CD14-positive monocyte (primary cell): ENCODE measurements at places on chromosomes 6 and 20.

GRCh38 chr20:44400970-44401769 lies 45.7 kb downstream of the HNF4A start:
- DNase-seq, result no peak

DNA sequence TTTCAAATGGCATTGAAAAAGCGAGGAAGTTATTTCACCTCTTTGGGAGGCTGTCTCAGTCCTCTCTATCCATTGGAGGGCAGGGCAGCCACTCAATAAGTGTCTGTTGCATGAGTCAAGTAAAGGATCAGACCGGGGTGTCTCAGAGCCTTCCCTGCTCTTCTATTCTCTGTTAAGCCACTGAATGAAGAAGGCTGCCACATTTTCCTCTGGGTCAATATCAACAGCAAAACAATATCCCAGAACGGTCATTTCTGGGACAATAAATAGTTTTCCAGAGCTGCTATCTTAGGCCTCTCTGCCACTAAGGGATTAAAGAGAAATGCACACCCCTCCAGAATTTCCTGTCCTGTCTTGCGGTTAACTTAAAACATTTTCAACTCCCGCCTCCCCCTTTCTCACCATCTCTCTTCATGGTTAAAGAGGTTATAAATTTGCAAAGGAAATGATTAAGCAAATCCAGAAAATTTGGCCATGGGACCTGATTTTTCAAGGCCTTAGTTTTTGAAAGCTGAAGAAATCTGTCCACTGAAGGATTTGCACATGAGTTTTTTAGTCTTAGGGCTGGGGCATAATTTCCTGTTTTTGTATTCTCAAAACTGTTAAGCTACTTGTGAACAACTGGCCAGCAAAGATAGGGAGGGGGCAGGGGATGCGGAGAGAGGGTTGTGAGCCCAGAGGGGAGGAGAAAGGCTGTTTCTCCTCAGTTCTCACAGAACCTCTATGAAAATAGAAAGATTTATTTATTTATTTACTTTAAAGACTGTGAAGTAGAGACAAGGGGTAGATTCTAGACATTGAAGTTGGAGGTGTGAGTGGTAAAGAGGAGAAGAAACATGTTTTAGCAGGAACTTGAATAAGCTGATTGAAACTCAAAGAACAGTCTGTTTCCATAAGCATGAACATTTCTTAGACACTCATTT lies 135.7 kb downstream of the BCAS1 start:
- DNase-seq, result peak; percentile 83

GRCh38 chr6:151186804-151187330 lies 52.9 kb upstream of the AKAP12 start:
- no peak for DNase-seq

DNA sequence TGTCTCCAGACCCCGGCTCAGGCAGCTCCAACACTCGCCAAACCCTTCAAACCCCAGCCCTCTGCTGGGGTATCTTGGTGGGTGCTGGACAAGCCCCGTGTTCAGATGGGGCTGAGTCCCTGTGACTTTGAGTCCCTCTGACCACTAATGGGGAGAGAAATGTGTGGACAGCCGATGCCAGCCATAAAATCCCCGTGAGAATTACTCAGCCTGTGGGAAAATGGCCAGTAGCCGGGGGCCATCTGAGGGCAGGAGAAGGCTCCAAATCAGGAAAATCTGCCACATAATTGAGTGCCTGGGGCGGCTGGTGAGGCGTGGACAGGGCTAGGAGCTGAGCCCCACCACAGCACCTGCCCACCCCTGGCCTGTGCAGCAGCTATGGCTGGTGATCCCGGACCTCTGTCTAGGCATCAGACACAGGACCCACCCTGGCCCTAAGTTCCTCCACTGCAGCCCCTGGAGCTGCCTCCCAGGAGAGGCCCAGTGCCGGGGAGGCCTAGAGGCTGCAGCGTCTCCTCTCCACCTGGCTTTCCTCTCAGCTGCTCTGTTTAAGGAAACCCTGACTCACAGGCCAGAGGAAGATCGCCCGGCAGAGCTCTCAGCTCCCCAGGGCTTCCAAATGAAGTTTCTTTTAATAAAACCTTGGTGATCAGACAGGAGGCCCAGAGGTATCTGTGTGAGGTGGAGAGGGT lies 53.7 kb upstream of the SLCO4A1 start:
- peak; percentile 25 for DNase-seq

- no peak for DNase-seq
Measured at GRCh38 chr6:43757966-43758616, 11.9 kb upstream of the VEGFA start.

DNA sequence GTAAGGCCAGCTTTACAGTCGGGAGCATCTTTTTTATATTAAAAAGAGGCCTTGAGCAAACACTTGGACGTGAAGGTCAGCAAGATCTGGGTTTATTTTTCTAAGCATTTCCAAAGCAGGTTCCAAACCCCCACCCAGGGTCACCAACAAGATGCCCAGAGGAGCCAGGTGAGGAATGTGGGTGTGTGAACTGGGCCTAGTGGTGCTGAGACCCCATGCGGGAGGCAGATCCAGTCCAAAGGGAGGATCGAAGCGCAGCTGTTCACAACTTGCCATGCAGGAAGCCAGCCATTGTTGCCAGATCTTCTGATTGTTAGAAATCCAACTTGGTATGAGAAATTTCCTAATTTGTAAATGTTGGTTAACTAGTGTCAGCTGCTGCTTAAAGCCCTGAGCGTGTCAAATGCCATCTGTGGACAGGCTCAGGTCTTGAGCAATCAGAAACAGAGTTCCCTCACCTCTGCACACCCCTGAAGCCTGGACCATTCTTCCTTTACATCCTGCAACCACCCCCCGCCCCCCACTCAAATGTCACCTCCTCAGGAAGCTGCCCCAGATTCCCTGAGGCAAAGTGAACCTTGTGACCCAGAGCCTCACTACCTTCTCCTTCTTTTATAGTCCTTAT lies 46.5 kb downstream of the NFATC2 start:
- no peak for DNase-seq

DNA sequence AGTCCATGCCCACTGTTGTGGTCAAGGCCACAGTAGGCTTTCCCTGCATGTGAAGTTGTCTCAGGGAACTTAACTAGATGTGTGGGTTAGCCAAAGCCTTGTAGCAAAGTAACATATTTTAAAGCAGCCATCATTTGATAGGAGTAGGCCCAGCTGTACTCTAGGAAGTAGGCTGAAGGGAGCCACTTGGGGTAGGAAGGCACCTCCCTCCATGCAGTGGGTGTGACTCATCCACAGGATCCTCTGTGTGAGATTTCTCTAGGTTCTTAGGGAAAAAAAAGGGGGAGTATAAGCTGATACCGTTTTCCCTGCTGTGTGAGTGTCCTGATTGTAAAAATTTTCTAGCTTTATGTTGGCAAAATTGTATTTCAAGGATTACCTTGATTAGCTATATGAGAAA lies 44.7 kb downstream of the VAPB start:
- no peak for DNase-seq

- no peak for DNase-seq
Measured at GRCh38 chr6:18395177-18395855, 8.2 kb downstream of the RNF144B start.

- no peak for DNase-seq
Measured at GRCh38 chr6:21064756-21065340, 528.7 kb upstream of the SOX4 start.

DNA sequence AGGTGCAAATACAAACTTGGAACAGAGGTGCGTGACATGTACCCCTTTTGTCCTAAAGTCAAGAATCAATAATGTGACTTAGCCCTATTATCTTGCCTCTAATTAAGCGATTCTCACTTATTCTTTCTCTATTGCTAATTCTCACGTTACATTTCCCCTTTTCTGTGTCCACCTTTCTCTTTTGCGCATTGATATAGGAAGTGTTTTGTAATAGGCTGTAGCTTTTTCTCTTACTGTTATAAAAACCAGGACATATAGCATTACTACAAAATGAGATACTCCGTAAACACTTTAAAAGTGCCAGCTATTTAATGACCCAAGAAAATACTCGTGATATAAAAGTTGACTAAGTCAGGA lies 669 bp upstream of the TMEM30A start:
- peak; percentile 14 for DNase-seq

DNA sequence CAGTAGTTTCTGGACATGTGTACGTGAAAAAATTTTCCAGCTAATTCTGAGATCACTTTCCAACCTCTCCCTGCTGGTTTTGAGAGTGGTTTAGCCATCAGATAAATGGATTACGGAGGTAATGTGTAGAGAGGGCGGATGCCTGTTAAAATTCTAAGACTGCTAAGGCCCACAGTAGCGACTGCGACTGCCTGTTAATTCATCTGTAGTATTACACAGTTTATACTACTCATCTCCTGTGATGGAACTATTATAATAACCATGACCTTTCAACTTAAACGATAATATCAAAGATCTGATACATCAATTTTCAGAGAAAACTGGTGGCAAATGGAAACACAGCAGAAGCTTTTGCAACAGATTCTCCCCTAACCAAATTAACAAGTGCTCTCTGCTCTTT lies 102.3 kb downstream of the IRF4 start:
- DNase-seq, result no peak

DNA sequence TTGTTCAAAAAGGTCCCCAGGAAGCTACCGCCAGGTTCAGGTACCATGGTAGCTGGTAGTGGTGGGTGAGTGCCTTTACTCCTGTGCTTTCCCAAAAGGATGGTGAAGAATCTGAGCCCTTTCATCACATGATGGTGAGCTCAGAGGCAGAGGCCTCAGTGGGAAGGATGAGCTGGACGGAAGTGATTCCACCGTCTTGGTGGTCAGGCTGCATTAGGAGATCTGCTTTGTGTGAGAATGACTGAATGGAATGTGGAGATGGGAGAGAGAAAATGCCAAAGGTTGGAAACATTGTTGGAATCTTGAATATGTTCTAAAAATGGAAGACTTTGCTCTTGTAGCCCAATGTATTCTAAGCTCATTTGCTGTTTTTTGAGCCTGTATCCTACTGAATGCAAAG lies 108.1 kb upstream of the SCP2D1 start:
- DNase-seq, result no peak

DNA sequence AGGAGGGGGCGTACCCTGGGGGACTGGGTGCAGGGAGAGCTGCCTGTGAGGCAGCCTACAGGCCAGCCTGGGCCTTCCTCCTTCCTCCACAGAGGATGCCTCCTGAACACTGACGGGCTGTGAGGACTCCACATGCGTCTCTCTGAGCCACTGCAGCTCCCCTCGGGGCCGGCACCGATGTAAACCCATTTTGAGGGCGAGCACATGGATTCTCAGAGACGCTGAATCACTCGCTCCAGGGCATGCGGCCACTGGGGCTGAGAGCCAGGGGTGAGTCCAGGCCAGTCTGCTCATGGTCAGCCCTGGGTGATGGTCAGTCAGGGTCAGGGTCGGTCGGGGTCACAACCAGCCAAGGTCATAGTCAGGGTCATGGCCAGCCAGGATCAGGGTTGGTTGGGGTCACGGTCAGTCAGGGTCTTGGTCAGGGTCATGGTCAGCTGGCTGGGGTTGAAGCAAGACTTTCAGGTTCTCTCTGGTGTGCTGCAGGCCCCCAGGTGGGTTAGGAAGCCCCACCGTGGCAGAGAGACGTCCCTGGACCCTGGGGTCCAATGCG lies 14.7 kb upstream of the RBBP8NL start:
- no peak for DNase-seq

- DNase-seq, result no peak
Measured at GRCh38 chr6:108651340-108652227, 90.9 kb downstream of the FOXO3 start.

DNA sequence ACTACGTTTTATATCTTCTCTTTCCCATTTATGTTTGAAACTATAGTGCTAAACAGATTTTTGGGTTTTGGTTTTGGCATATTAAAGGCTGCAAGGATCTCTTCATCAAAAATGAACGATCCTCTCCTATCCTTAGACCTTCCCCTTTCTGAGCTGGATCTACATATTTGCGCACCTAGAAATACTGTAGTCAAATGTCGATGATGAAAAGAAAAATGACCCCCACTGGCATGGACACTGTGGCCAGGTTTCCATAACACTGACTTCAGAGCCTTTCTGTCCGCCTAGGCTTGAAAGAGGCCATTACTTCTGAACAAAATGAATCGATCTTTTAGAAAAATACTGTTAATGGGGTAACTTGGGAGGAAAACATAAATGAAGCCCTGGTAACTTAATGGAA lies 5.8 kb downstream of the FLRT3 start:
- no peak for DNase-seq
